ENCODE measurements at places on chromosomes 1 and 21. TPM values are rescaled to one million over a fixed set of nuclear protein-coding genes. Genes with fewer than 3 reads are reported as not detected.

Gene SH2D5
- polyA plus RNA-seq, result 4.6 TPM

Gene KRTAP12-2
- not detected for polyA plus RNA-seq

Gene FCGR3B
- polyA plus RNA-seq, result not detected

Gene IL20
- not detected for polyA plus RNA-seq

Gene MNDA
- polyA plus RNA-seq, result not detected

Gene CA6
- not detected for polyA plus RNA-seq

Gene SLC1A7
- polyA plus RNA-seq, result not detected

DNA sequence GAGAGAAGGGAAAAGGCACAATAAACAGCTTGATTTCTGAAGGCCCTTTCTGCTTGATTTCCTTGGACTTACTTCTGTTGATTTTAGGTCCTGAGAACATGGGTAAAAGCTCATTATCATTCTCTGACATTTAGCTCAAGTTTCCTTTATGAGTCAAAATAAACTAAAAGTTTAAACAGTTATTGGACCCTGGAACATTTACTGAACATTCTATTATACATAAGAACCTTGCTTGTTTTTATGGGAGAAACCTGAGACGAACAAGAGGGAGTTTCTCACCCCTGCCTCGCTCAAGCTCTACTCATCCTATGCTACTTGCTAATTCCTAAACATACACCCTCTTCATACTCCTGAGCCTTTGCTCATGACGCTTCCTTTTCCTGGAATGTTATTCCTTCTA, 538.3 kb upstream of the PKN2 start:
- no peak overlapping the region for H3K27ac ChIP-seq
- DNase-seq, result no peak
- peaks cover 6% of the 10 kb centered on the region for H3K4me1 ChIP-seq
- no peak overlapping the region for H3K4me3 ChIP-seq

DNA sequence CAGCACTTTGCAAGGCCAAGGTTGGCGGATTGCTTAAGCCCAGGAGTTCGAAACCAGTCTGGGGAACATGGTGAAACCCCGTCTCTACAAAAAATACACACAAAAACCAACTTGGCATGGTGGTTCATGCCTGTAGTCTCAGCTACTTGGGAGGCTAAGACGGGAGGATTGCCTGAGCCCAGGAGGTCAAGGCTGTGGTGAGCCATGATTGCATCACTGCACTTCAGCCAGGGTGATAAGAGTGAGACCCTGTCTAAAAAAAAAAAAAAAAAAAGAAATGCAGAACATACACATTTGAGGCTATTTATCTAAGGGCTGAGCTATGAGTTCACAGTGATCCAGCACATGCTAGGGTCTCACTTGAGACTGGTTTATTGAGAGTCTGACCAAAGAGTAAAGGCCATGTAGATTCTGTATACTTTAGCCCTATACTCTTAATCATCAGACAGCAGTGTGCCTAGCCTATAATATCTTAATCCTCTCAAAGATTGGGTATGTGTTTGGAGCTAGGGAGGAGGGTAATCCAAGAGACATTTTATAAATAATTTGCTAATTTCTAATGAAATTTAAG, 23.9 kb downstream of the RNF2 start:
- H3K27me3 ChIP-seq, result no peaks in the 10 kb centered on the region
- DNase-seq, result no peak
- no peak overlapping the region for H3K27ac ChIP-seq
- no peaks in the 10 kb centered on the region for H3K36me3 ChIP-seq
- no peak overlapping the region for H3K4me3 ChIP-seq
- peaks cover 53% of the 10 kb centered on the region for H3K4me1 ChIP-seq

DNA sequence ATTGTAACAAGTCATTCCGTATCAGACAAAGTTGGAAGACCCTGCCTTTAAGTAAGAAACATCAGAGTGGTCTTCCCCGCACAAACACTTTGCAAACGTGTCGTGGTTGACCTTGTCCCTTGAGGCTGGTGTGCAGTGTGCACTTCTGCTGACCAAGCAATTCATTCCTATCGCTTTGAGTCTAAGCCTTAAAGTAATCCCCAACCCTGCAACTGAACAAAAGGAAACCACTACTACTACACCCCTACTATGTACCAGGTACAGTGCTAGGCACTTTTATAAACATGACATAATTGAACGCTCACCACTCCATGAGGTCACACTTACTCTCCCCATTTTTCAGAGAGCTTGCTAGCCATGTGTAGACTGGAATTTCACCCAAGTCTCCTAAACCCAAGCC, 10.6 kb downstream of the ITPKB start:
- peaks cover 2% of the 10 kb centered on the region for H3K27me3 ChIP-seq
- peaks cover 43% of the 10 kb centered on the region for H3K4me1 ChIP-seq
- H3K27ac ChIP-seq, result no peak overlapping the region
- H3K4me3 ChIP-seq, result no peak overlapping the region

DNA sequence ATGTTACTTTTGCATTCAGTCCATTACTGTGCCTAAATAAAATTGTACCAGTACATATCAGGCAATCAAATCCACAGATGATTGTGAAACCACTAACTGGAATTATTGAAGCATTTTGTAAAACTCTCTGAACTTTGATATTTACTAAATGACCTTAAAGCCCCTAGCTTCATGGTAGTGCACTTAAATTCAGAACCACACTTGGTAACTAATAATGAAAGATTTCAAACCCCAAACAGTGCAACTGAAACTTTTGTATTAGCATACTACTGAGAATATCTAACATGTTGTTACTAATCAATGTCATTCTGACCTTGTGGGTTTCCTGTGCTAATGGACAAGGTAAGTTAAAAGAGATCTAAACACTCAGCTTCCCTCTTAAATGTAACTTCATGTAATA, at the start of gene CFHR3:
TSS of gene CFHR3 (plus strand) at position 238 of the 400 bp plus-strand sequence. CDS start at position 285, 47 bp downstream.
- no peaks in the 10 kb centered on the region for H3K27me3 ChIP-seq
- H3K36me3 ChIP-seq, result no peaks in the 10 kb centered on the region
- H3K4me3 ChIP-seq, result no peak within 1 kb of the TSS
- no peak for DNase-seq
- H3K4me1 ChIP-seq, result no peaks in the 10 kb centered on the region

GRCh38 chr1:32933742-32934322, 30.8 kb downstream of the RNF19B start:
- peaks cover 9% of the 10 kb centered on the region for H3K36me3 ChIP-seq
- H3K4me3 ChIP-seq, result no peak overlapping the region
- peaks cover 14% of the 10 kb centered on the region for H3K27me3 ChIP-seq
- DNase-seq, result peak; percentile 38
- no peak overlapping the region for H3K27ac ChIP-seq

DNA sequence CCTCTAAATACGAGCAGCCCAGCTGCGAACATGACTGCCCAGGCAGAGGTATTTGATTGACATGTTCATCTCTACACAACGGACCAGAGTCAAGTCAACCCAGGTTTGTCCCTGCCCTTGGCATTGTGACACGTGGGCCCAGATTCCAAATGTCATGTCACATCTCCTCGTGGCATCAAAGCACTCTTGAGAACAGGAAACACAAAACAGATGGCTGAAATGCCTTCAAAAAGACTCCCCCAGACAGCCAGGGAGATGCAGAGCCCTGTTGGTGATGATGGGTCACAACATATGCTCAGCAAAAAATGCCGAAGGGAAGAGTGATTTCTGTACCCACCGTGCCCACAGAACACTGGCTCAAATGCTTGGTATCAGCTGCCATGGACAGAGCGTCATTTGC, 337.8 kb upstream of the DAB1 start:
- DNase-seq, result no peak
- peaks cover 7% of the 10 kb centered on the region for H3K4me1 ChIP-seq
- no peak overlapping the region for H3K27ac ChIP-seq

- H3K36me3 ChIP-seq, result peaks cover 11% of the 10 kb centered on the region
- no peaks in the 10 kb centered on the region for H3K27me3 ChIP-seq
- no peaks in the 10 kb centered on the region for H3K4me1 ChIP-seq
- H3K27ac ChIP-seq, result no peak overlapping the region
These were observed 11.8 kb upstream of the SCAF4 start for GRCh38 chr21:31743712-31744111.

GRCh38 chr1:2967329-2967725, 53.9 kb upstream of the ACTRT2 start:
- no peaks in the 10 kb centered on the region for H3K27me3 ChIP-seq
- no peak overlapping the region for H3K4me3 ChIP-seq
- H3K27ac ChIP-seq, result no peak overlapping the region
- H3K4me1 ChIP-seq, result no peaks in the 10 kb centered on the region
- DNase-seq, result no peak

Data from GM23338 (cell line).